ENCODE measurements at places on chromosomes 6 and 20.

DNA sequence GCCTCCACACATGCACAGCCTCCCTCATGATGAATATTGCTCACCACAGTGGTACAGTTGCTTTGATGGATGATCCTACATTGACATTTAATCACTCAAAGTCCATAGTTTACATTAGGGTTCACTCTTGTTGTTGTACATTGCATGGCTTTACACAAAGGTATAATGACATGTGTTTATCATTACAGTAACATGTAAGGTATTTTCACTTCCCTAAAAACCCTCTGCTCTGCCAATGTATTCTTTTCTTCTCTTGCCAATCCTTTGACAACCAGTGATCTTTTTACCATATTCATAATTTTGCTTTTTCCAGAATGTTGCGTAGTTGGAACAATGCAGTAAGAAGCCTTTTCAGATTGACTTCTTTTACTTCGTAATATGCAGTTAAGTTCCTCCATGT, 166.6 kb upstream of the KHDRBS2 start:
- DNase-seq, result no peak

- no peak for DNase-seq
These were observed 202.7 kb upstream of the MARCKS start for GRCh38 chr6:113654396-113654795.

- DNase-seq, result no peak
These were observed 1049.5 kb upstream of the EPHA7 start for GRCh38 chr6:94468830-94469229.

GRCh38 chr6:63816982-63817436, 181.4 kb downstream of the PHF3 start:
- no peak for DNase-seq

DNA sequence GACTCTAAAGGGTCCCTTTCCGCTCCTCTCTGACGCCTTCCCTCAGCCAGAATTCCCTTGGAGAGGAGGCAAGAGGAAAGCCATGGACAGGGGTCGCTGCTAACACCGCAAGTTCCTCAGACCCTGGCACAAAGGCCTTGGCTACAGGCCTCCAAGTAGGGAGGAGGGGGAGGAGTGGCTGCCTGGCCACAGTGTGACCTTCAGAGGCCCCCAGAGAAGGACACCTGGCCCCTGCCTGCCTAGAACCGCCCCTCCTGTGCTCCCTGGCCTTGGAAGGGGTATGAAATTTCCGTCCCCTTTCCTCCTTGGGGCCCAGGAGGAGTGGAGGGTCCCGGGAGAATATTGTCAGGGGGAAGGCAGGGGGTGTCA, 2.7 kb downstream of the VEGFA start:
- no peak for DNase-seq

DNA sequence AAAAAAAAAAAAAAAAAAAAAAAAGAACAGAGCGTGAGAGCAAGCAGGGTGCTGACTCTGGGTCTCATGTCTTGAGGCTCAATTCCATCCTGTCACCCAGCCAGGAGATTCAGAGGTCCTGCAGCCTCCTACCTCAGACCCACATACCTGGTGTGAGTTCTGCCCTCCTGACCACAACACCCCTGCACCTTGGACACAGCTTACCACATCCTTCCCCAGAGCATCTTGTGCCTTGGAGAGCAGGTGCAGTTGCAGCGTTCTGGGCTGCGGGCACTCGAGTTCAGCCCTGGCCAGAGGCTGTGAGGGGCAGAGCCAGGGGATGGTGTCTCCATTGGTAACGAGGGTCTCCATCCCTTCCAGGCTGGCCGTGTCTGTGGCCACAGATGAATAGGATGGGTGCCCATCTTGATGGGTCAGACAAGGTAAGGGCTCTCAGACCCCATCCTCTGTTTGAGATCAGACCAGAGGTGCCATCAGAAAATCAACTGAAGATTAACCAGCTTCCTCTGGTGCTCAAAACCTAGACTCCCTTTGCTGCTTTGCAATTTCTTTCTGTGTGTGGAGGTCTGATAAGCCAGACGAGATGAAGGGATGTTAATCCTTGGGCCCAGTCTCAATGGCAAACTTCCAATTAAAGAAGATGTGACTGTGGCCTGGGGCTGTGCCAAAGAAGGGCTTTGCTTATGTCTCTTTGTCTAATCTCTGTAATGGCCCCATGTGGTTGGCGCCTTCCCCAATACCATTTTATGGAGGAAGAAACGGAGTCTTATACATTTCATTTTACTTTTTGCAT, 14.7 kb upstream of the ZNF831 start:
- DNase-seq, result no peak

DNA sequence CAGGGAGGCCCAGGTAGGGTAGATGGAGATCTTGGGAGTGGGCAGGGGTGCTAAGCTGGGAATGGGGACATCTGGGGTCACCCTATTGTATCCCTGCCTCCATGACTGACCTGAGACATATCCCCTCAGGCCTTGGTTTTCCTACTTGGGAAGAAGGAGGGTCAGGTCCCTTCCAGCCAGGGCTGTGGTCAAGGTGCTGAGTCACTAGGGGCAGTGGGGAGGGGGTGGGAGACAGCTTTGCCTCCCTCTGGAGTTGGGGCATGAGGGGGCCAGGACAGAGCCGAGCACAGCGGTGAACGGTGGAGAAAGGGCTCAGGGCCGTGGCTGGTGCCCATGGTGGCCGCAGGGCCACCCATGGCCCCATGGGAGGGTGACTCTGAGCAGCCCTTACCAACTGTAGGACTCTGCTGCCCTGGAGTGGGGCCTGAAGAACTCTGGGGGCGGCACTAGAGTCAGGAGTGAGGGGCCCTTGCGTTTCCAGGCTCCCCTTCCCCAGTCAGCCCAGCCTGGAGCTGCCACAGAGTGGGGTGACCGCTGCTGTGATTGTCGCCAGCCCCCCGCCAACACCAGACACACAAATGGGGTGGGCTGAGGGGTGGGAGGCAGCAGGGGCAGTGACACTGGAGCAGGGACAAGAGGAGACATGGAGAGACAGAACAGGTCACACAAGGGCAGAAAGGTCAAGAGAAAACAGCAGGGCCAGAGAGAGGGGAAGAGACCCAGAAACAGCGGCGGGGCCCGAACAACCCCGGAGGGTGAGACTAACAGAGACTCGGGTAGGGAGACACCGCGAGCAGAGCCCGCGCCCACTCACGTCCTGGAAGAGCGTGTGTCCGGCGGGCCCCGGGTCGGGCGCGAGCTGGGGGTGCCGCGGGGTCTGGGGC, 576 bp downstream of the NECAB3 start:
- no peak for DNase-seq

DNA sequence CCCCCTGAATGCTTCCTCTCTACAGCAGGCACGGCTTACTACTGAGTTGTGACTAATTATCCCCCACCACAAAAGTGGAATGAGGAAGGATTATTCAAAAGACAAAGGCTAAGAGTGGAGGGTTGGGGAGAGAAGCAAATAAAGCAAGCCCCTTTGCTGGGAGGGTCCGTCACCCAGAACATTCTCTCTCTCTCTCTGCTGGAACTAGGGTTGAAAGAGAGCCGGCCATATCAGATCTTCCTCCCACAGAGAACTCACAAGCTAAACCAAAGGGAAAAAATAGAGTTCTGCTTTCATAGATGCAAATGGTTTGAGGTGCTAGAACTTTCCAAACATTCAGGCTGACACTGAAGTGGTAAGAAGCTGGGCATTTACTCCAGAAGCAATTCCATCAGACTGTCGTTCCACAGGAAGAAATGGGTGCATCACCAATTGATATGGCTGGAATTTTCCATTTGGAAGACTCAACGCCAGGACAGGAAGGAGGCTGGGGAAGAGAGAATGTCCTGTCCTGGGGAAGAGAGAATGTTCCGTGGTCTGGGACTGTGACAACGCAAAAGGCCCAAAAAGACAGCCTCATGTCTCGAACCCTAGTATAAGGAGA, 7.9 kb downstream of the ZMYND8 start:
- DNase-seq, result no peak

- no peak for DNase-seq
These were observed 22.9 kb downstream of the FAM110A start for GRCh38 chr20:856361-856775.

GRCh38 chr20:38337561-38338140, 8.6 kb upstream of the LBP start:
- DNase-seq, result no peak

GRCh38 chr6:48714699-48715098, 603.7 kb upstream of the PTCHD4 start:
- DNase-seq, result no peak

GRCh38 chr20:58692579-58693225, at the start of gene NPEPL1:
NPEPL1 (plus strand) TSS chr20:58692800; CDS start chr20:58692901, 101 bp downstream.
- no peak for DNase-seq

- no peak for DNase-seq
These were observed 38.1 kb downstream of the SYNE1 start for GRCh38 chr6:152598901-152599537.

DNA sequence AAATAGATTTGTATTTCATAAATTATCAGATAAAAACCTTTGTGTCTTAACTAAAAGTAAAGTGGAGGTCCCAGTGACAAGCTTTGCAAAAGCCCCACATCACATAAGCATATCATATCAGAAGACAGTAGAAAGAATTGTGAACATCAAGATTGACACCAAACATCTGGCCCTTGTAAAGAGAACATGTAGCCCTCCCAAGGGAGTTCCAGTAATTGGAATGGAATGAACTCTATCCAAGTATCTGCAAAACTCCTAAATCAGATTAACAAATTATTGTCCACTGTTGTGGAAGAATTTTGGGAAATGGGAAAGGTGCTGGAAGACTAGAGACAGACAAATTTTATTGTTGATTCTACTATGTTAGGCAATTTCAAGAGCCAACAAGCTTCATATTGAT, 268.8 kb downstream of the KCNQ5 start:
- DNase-seq, result no peak

DNA sequence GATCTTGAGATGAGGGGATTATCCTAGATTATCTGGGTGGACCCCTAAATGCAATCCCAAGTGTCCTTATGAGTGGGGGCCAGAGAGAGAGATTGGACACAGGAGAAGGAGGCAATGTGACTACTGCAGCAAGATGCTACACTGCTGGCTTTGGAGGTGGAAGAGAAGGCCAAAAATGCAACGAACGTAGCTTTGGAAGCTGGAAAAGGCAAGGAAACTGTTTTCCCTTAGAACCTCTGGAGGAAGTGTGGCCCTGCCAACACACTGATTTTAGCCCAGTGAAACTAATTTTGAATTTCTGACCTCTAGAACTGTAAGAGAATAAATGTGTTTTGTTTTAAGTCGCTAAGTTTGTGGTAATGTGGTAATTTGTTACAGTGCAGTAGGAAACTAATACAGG, 15.7 kb downstream of the PPARD start:
- DNase-seq, result no peak

- no peak for DNase-seq
These were observed 15.2 kb downstream of the EFHC1 start for GRCh38 chr6:52435345-52435744.

DNA sequence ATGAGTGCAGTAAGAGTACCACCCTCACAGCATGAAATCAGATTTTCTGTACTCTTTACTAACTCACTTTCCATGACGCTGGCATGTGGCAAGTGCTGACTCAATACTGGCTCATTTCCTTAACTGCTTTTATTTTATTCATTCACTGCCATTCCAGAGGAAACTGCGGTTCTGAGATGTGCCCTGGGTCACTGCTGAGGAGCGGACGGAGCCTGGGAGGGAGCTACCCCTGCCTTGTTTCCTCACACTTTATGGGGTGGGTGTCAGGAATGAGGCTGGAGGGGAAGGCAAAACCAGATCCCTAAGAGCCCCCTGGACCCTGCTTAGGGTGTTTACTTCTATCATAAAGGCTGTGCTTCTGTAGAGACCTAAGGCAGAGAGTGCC, 14.4 kb downstream of the NT5E start:
- DNase-seq, result no peak

- DNase-seq, result no peak
These were observed 57.9 kb upstream of the AKAP12 start for GRCh38 chr6:151181706-151182363.

DNA sequence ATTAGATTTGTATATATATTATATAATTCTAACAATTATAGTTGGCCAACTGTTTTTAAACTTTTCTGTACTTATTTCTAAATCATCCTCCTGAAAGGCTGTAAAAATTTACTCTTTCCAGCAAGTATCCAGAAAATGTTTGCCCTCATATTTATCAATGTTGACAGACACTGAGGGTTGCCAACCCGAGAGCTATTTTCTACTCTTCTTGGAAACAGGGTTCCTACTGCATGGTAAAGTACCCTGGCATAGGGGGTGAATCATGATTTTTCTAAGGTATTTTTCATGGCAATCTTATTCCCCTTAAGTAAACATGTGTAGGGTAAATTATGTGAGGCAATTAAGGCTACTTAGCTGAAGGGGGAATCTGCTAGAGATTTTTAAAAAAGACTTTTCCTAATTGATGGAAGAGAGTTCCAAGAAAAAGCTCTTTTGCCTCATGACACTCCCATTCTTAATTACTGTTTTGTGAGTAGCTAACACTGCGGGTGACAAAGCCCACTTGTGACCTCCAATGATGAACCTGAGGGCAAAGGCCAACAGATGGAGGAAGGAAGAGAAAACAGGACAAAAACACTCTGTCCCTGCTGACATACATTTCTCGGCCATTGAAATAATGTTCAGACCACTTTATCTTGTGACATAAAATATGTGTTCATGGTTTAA, 37.9 kb downstream of the GPX5 start:
- DNase-seq, result no peak

DNA sequence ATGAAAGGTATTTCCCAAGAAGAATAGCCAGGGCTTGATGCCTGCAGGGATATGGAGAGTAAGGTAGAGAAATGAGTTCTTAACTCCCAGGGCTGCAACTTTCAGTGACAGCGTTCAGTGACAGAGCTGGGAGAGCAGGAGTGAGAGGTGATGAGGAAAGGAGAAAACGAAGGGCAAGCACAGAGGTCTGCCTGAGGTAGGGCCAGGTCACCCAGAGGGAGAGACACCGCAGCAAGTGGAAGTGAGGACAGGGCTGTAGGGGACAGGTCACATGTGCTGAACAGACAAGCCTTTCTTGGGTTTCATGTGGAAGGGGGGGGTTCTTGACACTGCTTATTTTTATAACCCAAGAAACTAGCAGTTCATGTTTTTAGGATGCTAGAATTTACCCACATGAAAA, 72.5 kb downstream of the PREP start:
- no peak for DNase-seq

DNA sequence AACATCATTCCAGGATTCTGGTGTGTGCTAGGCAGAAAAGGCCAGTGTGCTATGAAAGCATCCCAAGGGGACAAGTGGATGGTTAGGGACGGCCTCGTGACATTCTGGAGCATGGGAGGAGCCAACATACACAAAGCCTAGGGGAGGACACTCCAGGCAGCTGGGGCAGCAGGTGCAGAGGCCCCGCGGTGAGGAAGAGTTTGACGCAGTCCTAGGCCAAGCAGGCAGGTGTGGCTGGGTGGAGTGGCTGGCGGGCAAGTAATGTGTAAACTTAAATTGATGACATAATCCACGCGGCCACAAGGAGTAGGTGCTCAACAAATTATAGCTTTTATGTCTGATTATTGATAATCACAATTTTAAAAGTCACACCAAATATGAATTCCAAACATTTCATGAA, 93.6 kb downstream of the TMEM242 start:
- DNase-seq, result no peak

- no peak for DNase-seq
These were observed 43.3 kb downstream of the MGME1 start for GRCh38 chr20:18011951-18012645.

GRCh38 chr6:121726596-121726995, 291.1 kb downstream of the GJA1 start:
- DNase-seq, result no peak

GRCh38 chr6:152100183-152100618, 292.7 kb downstream of the ESR1 start:
- DNase-seq, result no peak
